Progenitor cell of endocrine pancreas (in vitro differentiated cells): ENCODE measurements at places on chromosomes 3 and 15. TPM values are rescaled to one million over a fixed set of nuclear protein-coding genes. Genes with fewer than 3 reads are reported as not detected.

GRCh38 chr3:192106543-192106942 is 620.8 kb downstream of the FGF12 start:
- no peak for DNase-seq

DNA sequence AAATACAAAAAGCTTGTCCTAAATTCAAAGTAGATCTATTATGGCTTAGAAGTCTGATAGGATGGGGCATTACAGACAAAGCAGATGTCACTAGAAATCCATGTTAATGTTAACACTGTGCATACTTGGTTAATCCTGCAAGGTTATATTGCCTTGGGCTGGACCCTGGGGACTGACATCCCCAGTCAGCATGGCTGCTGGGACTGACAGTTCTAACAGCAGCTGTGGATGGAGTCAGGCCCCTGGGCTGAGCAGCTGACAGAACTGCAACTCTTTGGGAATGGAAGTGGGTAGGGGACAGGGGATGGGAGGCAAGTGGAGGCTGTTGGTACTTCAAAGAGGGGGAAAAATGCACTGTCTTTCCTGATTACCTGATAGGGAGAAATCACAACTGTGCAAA is 7.5 kb downstream of the P2RY1 start:
- DNase-seq, result no peak

The UBE2Q2 gene
- 40.9 and 41.2 TPM in 2 replicates for total RNA-seq

- no peak for DNase-seq
Observed at GRCh38 chr3:59425942-59426341, 376.1 kb upstream of the CFAP20DC start.

DNA sequence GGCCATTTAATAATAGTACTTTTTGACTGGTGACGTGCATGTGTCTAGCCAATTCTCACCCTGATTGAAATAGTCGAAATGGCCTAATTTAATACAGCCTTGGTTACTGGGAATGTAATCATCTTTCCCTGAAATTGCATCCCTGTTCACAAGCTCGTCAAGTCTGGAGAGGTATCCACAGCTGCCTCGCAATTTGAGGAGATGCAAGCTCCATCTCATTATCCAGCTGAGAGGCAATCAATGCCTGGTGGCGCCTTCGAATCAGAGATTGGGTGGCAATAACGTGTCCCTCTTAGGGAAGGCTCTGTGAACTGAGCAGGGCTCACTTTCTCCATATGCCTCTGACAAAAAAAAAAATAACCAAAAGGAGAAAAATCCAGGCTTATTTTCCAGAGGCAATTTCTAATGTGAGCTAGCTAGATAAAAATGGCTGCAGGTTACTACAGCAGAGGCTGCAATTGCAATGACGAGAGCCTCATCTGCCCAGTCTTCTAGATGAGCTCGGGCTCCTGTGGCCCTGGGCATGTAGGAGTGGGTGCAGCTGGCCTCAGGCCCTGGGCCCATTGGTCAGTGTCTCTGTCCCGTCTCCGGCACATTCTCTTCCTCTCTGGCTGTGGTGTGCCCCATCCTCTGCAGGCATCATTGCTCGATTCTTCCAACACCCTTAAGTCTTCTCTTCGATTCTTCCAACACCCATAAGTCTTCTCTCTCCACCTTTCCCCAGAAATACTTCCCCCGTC is 487.5 kb downstream of the GABRG3 start:
- no peak for DNase-seq
